ENCODE measurements at places on chromosomes 12 and 14.

- no peak for DNase-seq
Measured at GRCh38 chr12:63508543-63508942, 159.8 kb downstream of the DPY19L2 start.

DNA sequence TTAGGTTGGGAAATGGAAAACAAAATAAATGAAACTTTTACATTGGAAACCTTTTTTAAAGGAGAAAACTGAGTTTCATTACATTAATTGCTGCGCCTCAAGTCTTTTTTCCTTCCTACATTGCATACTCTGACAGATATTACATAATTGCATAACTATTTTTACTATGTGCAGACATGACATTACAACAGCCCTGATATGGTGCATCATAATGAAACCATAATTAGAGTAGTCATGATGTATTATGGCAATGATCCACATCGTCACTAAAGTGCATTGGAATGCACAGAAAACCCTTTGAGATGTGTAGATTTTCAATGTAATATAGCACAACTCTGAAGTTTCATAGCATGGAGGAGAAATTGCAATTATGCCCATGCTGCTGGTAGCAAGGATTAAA is 217.8 kb upstream of the NPAS3 start:
- DNase-seq: no peak

DNA sequence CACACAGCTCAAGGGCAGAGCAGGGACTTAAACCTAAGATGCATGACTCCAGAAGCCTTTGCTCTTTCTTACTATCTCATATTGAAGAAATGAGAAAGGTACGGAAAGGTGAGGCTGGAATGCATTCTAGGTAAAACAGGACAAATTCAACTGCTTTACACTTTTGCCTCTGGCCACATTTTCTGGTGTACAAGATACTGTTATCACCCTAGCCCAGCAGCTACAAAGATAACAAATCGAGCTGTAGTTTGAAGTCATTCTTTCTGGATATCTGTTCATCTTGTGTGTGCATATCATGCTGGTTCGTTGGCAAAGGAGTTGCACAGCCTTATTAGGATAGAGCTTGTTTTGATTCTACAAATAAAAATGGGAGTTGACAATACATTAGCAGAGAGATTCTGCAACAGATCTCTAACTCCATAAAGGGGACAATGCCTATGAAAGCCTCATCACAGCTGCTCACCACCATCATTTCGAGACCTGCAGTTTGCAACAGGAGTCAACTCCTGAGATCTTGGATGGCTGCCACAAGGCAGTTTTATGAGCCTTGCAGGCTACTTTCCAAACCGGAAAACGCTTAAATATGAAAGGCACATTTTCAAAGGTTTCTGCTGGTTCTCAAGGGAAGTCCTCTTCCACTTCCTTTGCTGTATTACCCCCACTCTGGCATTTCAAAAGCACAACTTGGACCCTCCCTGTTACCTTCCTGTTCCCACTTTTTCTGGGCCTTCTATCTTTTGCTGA is 64.9 kb downstream of the STXBP6 start:
- DNase-seq: no peak

DNA sequence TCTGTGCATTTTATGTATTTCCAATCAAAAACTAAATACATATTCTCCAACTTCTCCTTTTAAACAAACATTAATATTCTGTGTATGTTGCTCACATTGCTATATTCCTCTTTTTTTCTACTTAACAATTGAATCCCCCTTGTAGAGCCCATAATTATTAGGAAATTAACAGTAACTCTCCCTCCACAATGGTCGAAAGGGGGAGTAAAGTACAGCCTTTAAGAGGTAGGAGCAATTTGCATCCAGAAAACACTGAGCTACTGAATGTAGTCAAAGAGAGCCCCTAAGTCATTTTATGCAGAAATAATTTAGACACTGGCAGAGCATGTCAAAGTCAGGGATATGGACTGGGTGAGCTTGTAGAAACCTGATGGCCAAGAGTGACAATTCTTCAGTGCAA is 57.2 kb upstream of the SCN8A start:
- DNase-seq: no peak

GRCh38 chr14:67170660-67171059 is 18.6 kb upstream of the GARIN2 start:
- DNase-seq: no peak

DNA sequence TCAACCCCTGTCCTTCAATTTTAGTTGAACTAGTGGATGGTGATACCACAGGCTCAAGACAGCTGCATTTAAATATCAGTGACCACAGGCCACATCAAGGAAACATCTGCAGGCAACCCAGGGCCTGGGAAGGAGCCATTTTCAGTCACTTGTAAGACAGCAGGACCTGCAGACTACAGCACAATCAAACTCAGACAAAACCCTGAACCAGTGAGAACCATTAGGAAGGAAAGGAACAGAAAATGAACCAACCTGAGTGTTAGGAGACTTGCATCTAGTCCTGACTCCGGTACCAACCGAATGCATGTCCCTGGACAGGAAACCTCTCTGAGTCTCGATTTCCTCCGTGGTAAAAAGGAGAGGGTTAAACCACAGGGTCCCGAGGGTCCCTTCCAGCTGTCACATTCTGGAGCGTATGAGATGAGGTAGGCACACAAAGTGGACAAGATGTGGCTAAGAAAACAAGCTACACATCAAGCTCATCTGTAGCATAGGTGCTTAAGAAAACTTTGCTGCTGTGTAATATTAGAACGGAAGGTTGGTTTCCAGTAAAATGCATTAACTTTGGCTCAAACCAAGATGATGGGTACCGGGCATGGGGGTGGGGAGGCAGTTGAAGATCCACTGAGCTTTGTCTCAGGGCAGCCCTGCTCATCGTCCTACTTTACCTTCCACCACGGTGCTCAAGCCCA is 1.6 kb upstream of the CDKN1B start:
- DNase-seq: peak; percentile 37

DNA sequence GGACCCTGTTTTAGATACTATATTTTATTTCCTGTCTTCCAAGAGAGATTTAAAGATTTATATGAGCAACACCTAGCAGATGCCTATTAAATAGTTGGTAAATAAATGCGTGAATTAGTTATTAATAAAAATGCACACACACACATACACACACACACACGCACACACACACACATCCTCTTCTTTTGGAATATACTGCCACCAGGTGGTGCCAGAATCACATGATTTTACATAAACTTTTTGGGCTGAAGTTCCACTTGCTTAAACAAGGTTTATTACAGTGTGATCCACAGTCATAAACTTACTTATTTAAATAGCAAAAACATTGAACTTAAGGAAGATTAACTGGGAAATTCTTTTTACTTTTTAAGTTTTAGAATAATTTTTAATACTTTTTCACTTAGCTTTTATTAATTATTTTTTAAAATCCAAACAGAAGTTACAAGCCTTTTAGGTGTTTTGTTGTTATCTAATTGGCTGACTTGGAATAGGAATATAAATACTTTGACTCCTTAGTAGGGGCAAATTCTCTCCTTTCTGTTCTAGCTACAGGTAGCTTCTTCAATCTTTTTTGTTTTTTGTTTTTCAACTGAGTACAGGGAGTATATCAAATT is 17.5 kb downstream of the RAD51B start:
- DNase-seq: peak; percentile 58

DNA sequence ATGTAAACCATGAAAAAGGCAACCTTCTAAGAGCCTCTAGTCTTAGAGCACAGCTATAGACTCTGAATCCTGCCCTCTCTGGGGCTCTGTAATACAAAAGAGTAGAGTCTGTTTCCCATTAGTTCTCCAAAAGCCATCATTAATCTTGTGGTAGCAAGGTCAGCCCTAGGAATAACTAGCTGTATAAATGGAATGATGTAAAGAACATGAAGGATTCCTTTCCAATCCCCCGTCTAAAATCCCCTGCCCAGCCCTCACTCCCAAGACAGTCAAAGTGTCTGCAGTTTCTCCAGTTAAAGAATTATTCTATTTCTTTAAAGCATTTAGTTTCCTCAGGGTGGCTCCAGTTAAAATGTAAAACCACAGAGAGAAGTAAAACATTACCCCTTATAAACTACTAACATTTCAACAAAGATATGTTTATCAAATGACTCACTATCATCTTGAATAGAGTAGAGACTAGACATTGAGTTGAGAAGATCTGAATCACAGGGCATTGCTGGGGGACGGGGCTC is 104.2 kb downstream of the ST8SIA1 start:
- no peak for DNase-seq

DNA sequence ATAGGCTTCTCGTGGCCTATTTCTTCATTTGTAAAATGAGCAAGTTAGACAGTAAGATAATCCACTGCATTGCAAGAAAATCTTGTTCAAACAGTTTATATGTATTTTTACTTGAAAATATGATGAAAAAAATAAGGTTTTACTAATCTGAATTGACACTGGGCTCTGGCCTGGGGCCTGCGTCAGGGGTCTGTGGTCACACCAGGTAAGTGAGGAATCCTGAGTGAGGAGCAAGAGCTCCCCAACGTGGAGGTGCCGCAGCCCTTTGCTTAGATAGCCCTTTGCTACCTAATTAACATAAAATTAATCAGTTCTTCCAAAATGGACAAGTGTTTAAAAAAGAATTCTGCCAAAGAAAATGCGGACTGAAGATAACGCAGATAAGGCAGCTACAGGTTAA is 39.1 kb upstream of the STAB2 start:
- DNase-seq: no peak

- DNase-seq: no peak
Measured at GRCh38 chr14:77055306-77055705, 26.8 kb upstream of the IRF2BPL start.

- no peak for DNase-seq
Measured at GRCh38 chr12:30880061-30880460, 46.5 kb upstream of the TSPAN11 start.

All from central memory CD4-positive, alpha-beta T cell (primary cell).